ENCODE measurements at places on chromosomes 2 and 18. TPM values are rescaled to one million over a fixed set of nuclear protein-coding genes. Genes with fewer than 3 reads are reported as not detected.

EFHD1 gene
- not detected for polyA plus RNA-seq

GRP gene
- polyA plus RNA-seq, result not detected

MC5R gene
- not detected for polyA plus RNA-seq

DNA sequence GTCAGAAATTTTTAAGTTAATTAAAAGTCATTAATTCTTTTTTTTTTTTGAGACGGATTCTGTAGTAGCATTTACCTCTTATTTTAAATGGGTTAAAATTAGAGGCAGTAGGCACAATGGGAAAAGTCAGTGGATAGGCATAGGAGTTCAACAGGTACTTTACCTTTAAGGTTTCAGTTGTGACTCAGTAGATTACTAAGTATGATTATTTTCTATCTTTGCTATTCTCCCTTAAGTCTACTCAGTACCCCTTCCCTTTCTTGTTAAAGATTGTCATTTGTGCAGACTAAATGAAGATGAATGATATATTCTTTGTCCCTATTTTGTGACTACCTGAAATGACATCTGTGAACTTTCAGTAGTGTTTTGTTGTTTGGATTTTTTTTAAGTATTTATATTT is 19.7 kb downstream of the CCNYL1 start:
- no peak for DNase-seq

- no peak for DNase-seq
Observed at GRCh38 chr18:36485772-36486171, 188.3 kb downstream of the FHOD3 start.

- DNase-seq, result peak; percentile 45
Observed at GRCh38 chr2:109582928-109583895, 30.6 kb downstream of the SEPTIN10 start.

GRCh38 chr18:79597831-79598632 is 81.6 kb upstream of the CTDP1 start:
- no peak for DNase-seq

- no peak for DNase-seq
Observed at GRCh38 chr2:191230174-191230573, 15.0 kb upstream of the MYO1B start.

- no peak for DNase-seq
Observed at GRCh38 chr2:149994057-149994728, 406.6 kb upstream of the MMADHC start.

GRCh38 chr18:36334798-36335197 is 37.3 kb downstream of the FHOD3 start:
- no peak for DNase-seq

Data from GM12878 (cell line).